CD8-positive, alpha-beta T cell (primary cell): ENCODE measurements at places on chromosomes 7 and 10.

- DNase-seq = peak; percentile 23
These were observed 86.2 kb downstream of the AOAH start for GRCh38 chr7:36638140-36638539.

- no peak for DNase-seq
These were observed 158.9 kb downstream of the ELMO1 start for GRCh38 chr7:37289781-37290180.

GRCh38 chr7:137846549-137846826 is 286 bp downstream of the DGKI start:
- peak; percentile 15 for DNase-seq

GRCh38 chr7:5549096-5549763 is 125.6 kb upstream of the TNRC18 start:
- no peak for DNase-seq

GRCh38 chr7:84384417-84384816 is 189.8 kb upstream of the SEMA3A start:
- no peak for DNase-seq

DNA sequence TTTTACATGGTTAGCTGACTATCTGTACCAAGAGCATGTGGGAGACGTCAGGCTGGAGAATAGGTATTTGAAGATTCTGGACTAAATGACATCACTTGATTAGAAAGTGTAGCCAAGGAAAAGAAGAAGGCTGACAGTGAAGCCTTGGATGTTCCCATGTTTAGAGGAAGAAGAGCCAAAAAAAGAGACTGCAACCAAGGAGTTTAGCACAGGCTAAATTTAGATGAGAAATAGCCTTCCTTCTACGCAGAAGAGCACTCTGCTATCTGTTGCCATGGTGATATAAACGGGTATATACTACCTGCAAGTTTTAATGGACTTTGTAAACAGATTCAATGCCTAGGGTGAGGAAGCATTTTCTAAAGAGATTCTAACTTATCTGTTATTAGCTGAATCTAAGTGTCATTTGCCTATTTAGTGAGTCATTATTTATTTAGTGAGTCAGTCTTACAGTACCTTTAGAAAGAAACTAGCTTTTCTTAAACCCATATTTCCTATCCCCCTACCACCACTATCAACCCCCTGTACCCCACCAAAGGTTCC is 69.8 kb downstream of the CDK6 start:
- no peak for DNase-seq

GRCh38 chr7:22027475-22027874 is 81.8 kb upstream of the CDCA7L start:
- no peak for DNase-seq

DNA sequence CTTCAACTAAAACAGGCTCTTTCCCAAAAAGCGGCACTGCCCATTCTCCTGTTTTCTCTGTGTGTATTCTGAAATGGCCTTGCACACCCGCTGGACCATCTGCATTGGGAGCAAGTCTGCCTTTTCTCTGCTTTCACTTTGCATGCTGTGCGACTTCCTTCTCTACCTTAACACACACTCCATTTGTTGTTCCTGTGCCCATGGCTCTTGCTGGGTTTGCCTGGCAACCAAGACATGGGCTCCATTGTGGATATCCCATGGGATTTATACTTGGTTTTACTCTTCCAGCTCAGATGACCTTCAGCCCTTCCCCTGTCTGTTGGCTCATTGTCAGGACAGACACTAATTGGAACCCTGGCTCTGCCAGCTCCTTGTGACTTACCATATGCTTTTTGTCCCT is 465.3 kb downstream of the REEP3 start:
- DNase-seq = no peak

GRCh38 chr10:132392811-132393694 is 3.9 kb upstream of the PWWP2B start:
- DNase-seq = peak; percentile 2

DNA sequence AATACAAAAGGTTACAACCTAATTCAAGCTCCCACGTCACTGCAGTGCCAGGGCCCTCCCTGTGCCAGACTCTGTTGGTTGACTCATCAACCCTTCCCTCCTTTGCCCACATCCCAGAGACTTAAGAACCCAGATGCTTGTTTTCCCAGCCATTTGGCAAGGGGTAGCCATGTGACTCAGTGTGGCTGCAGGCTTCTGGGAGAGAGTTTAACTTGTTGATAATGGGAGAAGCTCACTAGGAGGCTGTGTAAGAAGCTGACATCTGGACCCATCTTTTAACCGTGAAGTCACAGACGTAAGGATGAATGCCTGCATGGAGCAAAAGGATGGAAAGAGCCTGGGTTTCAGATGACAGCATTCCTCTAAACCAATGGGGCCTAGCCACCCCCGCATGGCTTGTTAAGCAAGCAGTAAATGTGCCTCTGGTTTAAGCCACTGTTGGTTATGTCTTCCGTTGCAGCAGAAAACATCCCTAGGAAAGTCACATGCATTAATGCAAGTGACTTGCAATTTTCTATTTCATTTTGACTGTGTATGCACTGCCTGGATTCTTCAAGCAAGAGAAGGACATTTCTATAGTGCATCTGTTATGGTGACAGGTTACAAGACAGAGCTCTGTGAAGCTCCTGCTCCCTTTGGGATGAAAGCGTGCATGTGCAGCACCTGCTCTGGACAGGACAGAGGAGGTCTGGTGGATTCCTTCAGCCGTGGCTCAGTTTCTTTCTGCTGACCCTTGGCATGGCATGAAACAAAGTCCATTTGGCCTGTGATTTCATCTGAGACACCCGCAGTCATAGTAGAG is 57.5 kb upstream of the CREB5 start:
- no peak for DNase-seq

GRCh38 chr7:15558756-15559155 is 3.1 kb downstream of the AGMO start:
- DNase-seq = no peak

DNA sequence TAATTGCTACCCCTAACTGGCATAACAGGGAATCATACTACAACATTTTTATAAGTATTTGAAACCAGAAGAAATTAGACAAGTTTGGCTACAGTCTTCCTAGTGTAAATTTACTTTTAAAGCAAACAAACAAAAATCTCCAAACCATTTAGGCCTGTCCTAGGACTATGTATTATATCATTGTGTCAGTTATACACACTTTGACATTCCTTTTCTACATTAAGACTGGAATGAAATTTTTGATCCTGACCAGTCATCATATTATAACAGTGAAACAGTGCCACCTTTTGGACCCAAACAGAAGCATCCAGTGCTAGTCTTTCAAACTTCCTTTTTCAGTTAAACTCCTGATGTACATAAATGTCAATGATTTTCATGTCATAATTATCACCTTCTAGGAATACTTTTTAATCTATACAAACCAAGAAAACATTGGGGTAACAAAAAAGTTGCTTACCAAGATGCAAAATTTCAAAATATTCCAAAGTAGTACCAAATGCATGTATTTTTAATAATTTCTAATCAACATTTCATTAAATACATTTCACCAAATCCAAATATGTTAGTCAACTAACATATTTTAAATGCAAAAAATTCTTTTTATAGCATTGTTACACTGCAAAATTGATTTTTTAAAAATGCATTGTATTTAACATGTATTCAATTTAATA is 75.7 kb downstream of the IMMP2L start:
- DNase-seq = no peak

DNA sequence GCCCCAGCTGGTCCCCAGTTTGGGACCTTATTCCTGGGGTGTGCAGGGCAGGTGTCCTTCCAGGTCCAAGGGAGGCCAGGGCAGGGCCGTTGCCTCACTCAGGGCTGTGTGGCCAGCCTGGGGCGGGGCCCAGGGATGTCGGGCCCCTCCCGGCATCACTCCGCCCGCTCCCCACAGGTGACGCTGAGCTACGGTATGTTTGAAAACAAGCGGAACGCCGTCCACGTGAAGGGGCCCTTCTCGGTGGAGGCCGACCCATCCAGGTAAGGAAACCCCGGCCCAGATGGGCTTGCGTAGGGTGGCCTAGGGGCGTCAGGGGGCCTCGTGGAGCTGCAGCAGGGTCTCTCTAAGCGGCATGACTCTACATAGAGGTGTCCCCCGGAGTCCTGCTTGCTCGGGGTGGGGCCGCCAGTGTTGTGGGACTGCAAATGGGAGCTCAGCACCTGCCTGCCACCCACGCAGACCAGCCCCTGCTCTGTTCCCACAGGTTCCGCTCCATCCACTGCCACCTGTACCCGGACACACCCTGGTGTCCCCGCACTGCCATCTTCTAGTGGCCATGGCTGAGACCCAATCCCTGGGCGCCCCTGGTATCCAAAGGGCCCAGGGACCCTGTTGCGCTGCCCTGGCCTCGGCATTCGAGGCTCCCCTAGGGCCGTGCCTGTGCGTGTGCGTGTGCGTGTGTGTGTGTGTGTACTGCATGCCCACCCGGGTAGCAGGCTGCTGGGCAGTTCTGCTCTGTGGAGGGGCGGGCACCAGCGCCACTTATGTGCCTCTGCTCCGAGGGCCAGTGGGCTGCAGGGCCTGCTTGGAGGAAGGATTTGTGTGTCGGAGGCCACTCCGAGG is 7.3 kb downstream of the LFNG start:
- DNase-seq = no peak

DNA sequence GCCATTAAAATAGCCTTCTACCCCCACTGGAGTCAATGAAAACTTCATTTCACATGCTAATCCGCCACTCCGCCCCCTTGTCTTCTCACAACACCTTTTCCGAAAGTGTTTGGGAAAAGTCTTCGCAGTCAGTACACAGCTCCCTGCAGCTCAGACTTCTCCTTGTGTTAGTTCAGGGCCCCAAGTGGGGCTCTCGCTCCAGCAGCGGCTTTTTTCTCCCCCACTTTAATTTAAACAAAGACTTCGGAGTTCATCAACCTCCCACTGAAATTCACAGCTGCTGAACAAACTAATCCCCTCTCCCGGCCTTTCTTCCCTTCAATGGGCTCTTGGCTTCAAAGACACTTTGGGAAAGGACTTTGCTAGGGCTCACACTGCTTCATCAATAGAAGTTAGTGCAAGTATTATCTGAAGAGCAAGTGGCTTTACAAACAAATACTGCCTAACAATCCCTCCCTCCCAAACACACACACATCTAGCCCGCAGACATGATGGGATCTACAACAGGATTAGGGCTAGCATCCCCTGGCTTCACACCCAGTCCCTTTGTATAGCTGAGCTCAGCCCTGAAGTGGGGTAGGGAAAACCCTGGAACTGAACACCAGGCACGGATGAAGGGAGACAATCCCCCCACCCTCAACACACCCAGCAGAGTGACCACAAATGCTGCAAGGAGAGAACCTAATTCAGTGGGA is 23.1 kb downstream of the WNT8B start:
- no peak for DNase-seq

- no peak for DNase-seq
These were observed 212.8 kb downstream of the NSUN6 start for GRCh38 chr10:18438361-18439126.

DNA sequence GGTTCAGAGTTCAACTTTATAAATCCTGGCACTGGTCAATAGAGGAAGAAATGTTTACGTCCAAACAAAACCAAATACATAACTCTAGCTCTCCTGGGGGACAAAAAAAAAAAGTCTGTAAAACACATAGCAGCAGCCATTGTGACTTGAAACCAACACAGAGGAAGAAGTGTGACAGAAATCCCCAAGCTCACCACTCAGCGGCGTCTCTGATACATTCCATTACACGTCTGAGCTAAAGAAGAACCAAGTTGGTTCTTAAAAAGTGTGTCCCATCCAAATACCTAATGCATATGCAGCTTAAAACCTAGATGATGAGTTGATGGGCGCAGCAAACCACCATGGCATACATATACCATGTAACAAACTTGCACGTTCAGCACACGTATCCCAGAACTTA is 58.3 kb upstream of the NANOS1 start:
- DNase-seq = no peak
